NCI-H2029 (cell line): ENCODE measurements at places on chromosomes 1 and 21.

DNA sequence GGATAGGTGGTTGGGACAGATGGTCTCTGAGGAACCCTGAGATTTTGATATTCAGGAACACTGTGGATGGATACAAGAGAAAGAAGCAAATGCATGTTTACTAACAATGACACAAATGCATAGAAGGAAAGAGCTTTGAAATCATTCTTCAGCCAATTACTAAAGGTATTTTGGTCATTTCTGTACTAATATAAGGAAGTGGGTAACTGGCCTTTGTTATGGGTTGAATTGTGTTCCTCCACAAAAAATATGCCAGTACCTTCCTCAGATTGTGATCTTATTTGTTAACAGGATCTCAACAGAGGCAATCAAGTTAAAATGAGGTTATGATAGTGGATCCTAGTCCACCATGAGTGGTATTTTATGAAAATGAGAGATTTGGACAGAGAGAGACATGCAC, 68.7 kb upstream of the KCNA3 start:
- no peak for DNase-seq

- DNase-seq: no peak
These were observed 101.6 kb upstream of the TARDBP start for GRCh38 chr1:10910681-10911489.

GRCh38 chr21:36060159-36060921, at the start of gene SETD4:
Gene SETD4, minus strand, starts transcription at chr21:36060526. Its CDS starts 1,638 bp downstream, at chr21:36058888.
- peak; percentile 88 for DNase-seq

DNA sequence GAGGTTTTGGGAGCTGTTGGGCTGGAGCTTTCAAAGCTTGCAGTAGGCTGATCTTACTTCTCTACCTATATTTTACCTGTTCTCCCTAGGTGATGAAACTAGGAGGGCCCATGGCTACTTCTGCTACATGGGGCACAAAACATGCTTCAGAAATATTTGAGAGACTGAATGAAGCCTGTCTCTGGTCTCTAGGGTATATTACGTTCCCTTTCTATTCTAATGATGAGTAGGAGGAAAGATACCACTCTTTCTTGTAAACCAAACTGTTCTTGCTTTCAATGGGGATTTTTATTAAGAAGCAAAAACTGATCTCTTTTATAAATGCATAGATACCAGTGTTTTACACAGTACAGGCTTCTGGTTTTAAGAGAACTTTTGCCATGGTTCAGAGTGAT, 103.1 kb downstream of the GALNT2 start:
- DNase-seq: no peak

- DNase-seq: no peak
These were observed 80.4 kb upstream of the SCYL3 start for GRCh38 chr1:169974067-169974466.

DNA sequence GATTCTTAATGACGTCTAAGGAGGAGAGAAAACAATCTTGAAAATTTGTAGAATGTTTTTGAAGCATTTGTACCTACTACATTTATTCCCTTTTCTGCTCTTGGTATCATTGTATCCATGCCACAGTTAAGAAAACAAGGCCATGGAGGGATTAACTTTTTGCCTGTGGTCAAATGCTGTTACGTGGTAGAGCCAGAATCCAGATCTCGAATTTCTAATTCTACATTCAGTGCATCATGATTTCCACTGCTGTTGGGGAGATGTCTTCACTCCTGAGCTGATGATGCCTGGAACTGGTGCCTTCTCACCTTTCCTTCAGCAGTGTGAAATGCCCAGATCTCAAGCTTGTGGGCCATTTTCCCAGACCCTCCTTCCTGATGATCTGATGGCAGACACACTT, 175.6 kb downstream of the HHAT start:
- no peak for DNase-seq

DNA sequence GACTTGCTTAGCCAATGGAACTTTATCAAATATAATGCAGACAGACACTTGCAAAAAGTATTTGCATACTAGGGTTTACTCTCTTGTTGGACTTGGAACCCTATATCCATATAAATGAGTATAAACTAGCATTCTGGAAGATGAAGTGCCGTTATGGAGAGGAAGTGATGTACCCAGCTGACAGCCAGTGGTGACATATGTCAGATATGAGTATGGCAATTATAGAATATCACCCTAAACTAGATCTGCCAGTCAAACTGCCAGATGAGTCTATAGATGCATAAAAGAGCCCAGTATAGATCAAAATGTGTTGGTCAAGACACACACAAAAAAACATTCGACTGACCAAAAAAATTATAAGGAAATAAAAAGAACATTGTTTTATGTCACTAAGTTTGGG, 739.3 kb downstream of the PLA2G4A start:
- no peak for DNase-seq

DNA sequence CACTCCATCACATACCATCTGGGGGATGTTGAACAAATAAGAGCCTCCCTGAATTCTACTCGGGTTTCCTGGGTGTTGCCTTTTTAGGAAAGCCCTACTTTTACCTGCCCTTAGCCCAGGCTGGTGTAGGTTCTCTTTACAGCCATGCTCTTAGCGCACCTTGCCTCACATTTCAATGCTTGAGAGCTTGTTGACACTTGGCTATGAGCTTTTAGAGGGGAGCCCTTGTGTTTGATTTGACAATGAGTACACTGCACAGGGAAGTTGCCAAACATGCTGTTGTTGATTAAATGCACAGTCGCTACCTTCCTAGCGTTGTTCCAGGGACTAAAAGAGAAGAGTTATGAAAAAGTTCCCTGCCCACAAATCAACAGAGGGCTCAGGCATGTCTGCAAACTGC, 103.8 kb downstream of the TRABD2B start:
- DNase-seq: peak; percentile 86

DNA sequence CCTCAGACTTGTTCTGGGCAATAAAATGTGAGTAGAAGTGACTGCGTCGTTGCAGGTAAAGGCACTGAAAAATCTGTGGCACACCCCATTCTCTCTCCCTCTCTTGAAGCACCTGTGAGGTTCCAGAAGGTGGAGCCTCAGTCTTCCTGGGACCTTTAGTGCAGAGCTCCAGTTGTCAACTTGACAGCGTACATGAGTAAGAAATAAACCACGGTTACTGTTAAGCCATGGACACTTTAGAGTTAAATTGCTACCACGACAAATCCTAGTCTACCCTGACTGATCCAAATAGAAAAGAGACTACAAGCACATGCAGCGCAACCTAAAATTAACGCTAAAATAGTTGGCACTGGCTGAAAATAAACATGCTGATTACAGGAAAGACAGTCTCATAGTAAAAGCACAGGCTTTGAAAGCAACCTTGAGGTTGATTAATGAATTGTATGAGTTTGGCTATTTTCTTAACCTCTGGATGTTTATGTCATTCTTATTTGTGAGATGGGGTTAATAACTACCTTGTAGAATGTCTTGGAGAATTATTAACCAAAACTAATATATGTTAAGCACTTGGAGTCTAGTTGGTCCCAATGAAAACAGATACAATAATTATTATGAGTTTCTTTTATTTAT, 93.0 kb upstream of the PLPPR4 start:
- no peak for DNase-seq

DNA sequence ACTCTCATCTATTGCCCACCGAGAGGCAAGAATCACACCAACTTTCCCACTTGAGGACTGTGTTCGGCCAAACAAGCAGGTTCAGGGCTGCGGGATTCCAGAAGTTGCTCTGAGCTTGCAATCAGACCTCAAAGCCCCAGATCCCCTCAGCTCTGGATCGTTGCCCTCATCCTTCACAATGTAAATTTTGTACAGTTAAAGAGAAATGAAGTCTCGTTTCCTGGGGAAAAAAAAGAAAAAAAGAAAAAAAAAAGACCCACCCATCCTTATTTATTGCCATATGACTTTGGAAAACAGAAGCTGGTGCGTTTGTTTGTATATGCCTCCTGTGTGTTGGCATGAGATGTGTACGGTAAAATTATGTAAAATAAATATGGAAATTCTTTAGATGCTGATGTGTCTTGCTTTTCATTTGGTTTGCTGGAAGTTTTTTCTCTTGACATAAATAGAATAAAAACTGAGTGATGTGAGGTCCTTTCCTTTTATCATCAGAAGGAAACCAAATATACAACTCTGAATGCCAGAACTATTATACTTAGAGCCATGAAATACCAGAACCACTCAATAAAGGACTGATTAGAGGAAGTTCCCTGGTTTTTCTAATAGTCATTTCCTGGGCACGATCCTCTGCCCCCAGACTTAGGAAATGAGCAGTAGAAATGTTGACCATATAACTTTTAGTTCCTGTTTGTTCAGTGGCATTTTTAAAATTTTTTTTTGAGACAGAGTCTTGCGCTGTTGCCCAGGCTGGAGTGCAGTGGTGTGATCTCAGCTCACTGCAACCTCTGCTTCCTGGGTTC, 48.7 kb downstream of the LHX4 start:
- DNase-seq: no peak

- DNase-seq: no peak
These were observed 37.2 kb downstream of the LACTBL1 start for GRCh38 chr1:22935433-22935832.

- DNase-seq: peak; percentile 5
These were observed 386.2 kb upstream of the ADGRL2 start for GRCh38 chr1:81414488-81415015.

DNA sequence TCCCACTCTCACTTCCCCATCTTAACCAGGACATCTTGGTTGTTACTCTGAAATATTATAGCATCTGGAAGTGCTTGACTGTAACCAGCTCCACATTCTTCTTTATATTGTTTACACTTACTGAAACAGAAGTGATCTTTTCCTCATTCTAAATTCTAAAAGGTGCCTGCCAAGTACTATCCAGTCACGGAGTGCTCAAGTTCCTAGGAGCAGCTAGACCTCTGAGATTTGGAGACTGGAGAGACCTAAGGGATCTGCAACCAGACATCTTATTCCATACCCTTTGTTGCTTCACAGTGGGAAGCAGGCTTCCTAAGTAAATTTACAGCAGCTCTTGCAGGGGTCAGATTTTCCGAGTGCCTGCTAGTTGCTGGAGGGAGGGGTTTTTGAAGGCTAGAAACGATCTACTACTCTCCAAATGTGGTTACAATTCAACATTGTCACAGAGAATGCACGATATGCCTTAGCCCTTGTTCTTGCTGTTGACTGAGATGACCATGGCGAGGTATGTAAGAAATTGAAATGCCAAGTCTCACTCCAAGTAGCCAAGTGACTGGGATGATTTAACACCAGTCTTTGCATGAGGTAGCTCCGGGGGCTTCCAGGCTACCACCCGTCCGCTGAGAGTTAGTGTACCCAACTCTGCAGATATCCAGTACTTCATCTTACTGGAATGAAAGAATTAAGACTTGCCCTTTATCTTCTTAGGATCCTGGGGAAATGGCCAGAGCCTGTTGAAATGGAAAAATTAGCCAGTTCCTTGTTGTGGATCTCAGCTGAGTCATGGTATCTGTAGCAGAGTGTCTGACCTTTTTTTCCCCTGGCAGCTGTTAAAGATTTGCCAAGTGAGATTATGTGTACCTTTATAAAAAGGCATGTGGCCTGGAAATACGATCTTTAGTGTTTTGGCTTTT, 150.8 kb downstream of the MAST2 start:
- peak; percentile 31 for DNase-seq

GRCh38 chr1:209780268-209780667, 4.1 kb downstream of the C1orf74 start:
- no peak for DNase-seq

- DNase-seq: no peak
These were observed 4.3 kb downstream of the GUK1 start for GRCh38 chr1:228144193-228144992.

DNA sequence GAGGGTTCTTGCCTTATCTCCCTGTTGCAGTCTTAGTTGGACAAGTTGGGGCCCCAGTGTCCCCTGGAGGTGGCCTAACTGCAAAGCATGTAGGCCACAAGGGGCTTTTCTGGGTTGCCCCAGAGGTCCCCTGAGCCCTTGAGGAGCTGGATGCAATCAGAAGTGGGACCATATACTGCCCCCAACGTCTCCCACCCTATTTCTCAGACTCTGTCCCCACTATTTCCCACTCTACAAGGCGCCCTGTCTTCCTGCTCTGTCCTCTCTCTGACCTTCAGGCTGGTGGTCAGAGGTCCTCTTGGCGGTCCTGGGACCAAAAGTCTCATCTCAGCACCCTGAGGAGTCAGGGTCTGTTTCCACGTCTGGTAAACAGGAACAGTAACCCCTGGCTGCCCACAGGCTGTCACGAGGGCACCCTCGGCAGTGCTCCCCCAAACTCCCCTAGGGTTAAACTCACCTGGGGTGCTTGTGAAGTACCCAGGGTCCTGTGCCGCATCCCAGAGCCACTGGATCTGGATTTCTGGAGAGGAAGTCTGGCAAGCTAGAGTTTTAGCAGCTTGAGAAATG, 14.9 kb downstream of the PROK1 start:
- no peak for DNase-seq

GRCh38 chr1:203289281-203289981, 15.9 kb upstream of the BTG2 start:
- no peak for DNase-seq
